IMR-90 (cell line): ENCODE measurements at places on chromosomes 2 and 18. TPM values are rescaled to one million over a fixed set of nuclear protein-coding genes. Genes with fewer than 3 reads are reported as not detected.

The CYP27A1 gene
- 4.5 and 5.3 TPM in 2 replicates for polyA plus RNA-seq

The POTEC gene
- not detected in 2 replicates for polyA plus RNA-seq

The CDH19 gene
- not detected in 2 replicates for polyA plus RNA-seq

The SH2D6 gene
- polyA plus RNA-seq: 0.32 and 0.37 TPM in 2 replicates

The KCNF1 gene
- polyA plus RNA-seq: 1.4 TPM in 2 replicates

The KLF7 gene
- polyA plus RNA-seq: 23.1 and 24.1 TPM in 2 replicates

The MRPL30 gene
- polyA plus RNA-seq: 14.9 and 18.7 TPM in 2 replicates

The TEX44 gene
- not detected in 2 replicates for polyA plus RNA-seq

The LOXHD1 gene
- polyA plus RNA-seq: not detected in 2 replicates

The PRKCE gene
- 8.1 TPM in 2 replicates for polyA plus RNA-seq

The DYSF gene
- polyA plus RNA-seq: 0.09 and 0.10 TPM in 2 replicates

The ST8SIA5 gene
- 0.03 TPM in 1 of 2 replicates, not detected in the other for polyA plus RNA-seq
